ENCODE measurements at places on chromosomes 6 and 20.
A peak's percentile ranks its signal among the peaks of the same experiment; 100 is the strongest.

- no peak for DNase-seq
These were observed 1123.5 kb upstream of the MAP3K7 start for GRCh38 chr6:91710342-91710741.

DNA sequence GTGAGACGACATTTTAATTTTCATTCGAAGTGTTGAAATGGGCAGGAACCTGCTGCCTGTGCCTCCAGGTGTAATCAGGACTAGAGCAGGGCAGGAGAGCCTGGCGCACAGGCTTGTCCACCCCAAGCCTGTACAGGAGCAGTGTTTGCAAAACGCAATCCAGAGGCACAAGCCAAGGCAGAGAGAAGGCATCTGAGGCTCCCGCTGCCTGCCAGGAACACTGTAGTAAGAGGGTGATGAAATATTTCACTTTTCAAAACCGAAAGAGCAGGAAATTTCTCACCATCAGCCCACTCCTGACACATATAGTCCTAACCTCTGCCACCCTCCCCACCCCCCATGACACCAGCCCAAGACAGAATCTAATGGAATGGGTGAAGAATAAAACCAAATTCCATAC, 132.5 kb downstream of the RTN4IP1 start:
- DNase-seq = no peak

- DNase-seq = no peak
These were observed 73.3 kb downstream of the SLC22A23 start for GRCh38 chr6:3383525-3383924.

GRCh38 chr6:113634352-113635163, 222.6 kb upstream of the MARCKS start:
- DNase-seq = no peak

DNA sequence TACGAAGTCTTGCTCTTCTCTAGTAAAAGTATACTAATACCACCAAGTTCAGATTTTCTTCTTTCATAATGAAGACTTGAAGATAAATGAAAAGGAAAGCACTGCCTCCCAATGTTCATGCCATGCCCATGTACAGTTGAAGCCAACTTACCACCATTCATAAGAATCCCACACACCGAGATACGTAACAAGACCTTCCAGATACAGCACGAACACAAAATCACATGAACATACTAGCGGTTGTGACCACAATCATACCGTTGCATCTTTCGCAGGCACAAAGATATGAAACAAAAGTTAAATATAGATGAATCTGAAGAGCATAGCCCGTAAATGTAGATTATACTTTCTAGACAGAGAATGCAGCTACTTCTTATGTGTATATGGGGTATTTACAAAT, 412.5 kb downstream of the CBLN4 start:
- DNase-seq = no peak

GRCh38 chr20:1392693-1393506, at the start of gene FKBP1A:
Gene FKBP1A, minus strand, starts transcription at chr20:1393054. Its CDS starts 56 bp downstream, at chr20:1392998.
- DNase-seq = peak; percentile 79

GRCh38 chr20:62793757-62794006, 2.6 kb upstream of the MRGBP start:
- no peak for DNase-seq

- DNase-seq = no peak
These were observed 96.9 kb downstream of the STXBP5 start for GRCh38 chr6:147301070-147301469.

GRCh38 chr6:154745243-154745642, 12.0 kb downstream of the SCAF8 start:
- no peak for DNase-seq

- no peak for DNase-seq
These were observed 241.2 kb downstream of the FRK start for GRCh38 chr6:115819506-115819905.

- DNase-seq = no peak
These were observed 196.8 kb downstream of the FARS2 start for GRCh38 chr6:5457983-5458683.

DNA sequence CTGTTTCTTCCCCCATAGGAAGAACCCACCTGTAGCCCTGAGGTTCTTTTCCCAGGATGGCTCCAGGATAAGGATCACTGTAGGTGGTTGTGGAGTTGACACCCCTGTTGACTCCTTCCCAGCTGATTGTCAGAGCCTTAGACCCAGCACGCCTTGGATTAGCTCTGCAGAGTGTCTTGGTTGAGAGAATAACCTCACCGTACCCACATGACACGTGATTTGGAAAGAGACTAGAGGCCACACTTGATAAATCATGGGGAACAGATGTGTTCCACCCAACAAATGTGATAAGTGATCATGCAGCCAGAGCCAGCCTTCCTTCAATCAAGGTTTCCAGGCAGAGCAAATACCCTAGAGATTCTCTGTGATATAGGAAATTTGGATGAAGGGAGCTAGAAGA, 12.2 kb downstream of the BTN3A1 start:
- DNase-seq = no peak

DNA sequence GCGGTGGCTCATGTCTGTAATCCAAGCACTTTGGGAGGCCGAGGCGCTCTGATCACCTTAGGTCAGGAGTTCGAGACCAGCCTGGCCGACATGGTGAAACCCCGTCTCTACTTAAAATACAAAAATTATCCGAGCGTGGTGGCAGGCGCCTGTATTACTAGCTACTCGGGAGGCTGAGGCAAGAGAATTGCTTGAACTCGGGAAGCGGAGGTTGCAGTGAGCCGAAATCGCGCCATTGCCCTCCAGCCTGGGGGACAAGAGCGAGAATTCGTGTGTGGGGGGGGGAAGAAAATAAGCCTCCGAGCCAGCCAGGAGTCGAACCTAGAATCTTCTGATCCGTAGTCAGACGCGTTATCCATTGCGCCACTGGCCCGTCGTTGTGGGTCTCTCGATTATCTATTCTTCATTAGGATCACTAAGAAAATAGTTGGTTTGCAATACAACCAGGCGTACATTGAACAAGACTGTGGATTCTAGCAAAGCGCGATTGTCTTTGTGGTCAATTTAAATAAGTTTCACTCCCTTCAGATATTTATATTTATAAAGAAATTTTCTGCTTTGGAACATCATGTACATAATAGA, 33.9 kb upstream of the PRSS16 start:
- DNase-seq = no peak

- DNase-seq = peak; percentile 40
These were observed 12.2 kb downstream of the BACH2 start for GRCh38 chr6:90284236-90285041.

GRCh38 chr20:58463256-58463655, 51.9 kb downstream of the APCDD1L start:
- no peak for DNase-seq

- DNase-seq = no peak
These were observed 68.8 kb upstream of the XRN2 start for GRCh38 chr20:21234324-21234723.

GRCh38 chr6:34143884-34144580, 1.9 kb downstream of the GRM4 start:
- DNase-seq = peak; percentile 45

- no peak for DNase-seq
These were observed 17.2 kb upstream of the FAM50B start for GRCh38 chr6:3831761-3832530.

- no peak for DNase-seq
These were observed 37.3 kb upstream of the APCDD1L start for GRCh38 chr20:58552366-58552934.

All from activated T-cell treated with anti-CD3 and anti-CD28 coated beads for 4 hours (primary cell).